CD4-positive, alpha-beta T cell treated with Interleukin-6 at 100 ng/mL for 8 hours (primary cell): ENCODE measurements at places on chromosomes 5 and 9.

GRCh38 chr5:139808481-139809330 lies 13.1 kb downstream of the PSD2 start:
- no peak for DNase-seq

DNA sequence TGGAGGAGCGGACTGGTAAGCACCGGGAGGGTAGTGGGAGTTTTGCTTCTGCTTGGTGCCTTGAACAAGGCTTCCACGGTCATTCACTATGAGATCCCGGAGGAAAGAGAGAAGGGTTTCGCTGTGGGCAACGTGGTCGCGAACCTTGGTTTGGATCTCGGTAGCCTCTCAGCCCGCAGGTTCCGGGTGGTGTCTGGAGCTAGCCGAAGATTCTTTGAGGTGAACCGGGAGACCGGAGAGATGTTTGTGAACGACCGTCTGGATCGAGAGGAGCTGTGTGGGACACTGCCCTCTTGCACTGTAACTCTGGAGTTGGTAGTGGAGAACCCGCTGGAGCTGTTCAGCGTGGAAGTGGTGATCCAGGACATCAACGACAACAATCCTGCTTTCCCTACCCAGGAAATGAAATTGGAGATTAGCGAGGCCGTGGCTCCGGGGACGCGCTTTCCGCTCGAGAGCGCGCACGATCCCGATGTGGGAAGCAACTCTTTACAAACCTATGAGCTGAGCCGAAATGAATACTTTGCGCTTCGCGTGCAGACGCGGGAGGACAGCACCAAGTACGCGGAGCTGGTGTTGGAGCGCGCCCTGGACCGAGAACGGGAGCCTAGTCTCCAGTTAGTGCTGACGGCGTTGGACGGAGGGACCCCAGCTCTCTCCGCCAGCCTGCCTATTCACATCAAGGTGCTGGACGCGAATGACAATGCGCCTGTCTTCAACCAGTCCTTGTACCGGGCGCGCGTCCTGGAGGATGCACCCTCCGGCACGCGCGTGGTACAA lies 556 bp downstream of the PCDHGC3 start:
- DNase-seq = no peak

- no peak for DNase-seq
These were observed 52.8 kb downstream of the ARL15 start for GRCh38 chr5:54257366-54258118.

GRCh38 chr5:142939884-142940283 lies 169.7 kb downstream of the ARHGAP26 start:
- DNase-seq = no peak

GRCh38 chr5:36777105-36777757 lies 99.3 kb upstream of the NIPBL start:
- DNase-seq = no peak

GRCh38 chr5:136992796-136993489 lies 506.2 kb downstream of the SPOCK1 start:
- DNase-seq = no peak

DNA sequence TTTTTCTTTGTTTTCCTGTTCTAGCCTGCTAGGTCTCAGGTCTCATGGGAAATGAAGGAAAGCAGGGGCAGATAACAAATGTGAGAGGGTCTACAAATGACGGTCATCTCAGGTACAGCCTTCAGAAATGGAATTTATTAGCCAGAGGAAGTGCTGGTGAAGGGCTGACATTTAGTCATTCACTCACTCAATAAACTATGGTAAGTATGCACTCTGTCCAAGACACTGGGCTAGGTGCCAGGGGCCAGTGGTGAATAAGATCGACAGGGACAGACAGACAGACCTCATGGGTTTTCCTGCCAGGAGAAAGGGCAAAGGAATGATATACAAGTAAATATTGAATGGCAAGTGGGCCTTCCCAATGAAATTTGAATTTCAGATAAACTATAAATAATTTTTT lies 6.3 kb downstream of the PDE6A start:
- DNase-seq = no peak

GRCh38 chr9:21993007-21993406 lies 1.2 kb downstream of the CDKN2A start:
- DNase-seq = no peak

- DNase-seq = no peak
These were observed 76.5 kb downstream of the SH3PXD2B start for GRCh38 chr5:172377856-172378255.

GRCh38 chr9:116504893-116505480 lies 182.1 kb upstream of the TRIM32 start:
- no peak for DNase-seq

DNA sequence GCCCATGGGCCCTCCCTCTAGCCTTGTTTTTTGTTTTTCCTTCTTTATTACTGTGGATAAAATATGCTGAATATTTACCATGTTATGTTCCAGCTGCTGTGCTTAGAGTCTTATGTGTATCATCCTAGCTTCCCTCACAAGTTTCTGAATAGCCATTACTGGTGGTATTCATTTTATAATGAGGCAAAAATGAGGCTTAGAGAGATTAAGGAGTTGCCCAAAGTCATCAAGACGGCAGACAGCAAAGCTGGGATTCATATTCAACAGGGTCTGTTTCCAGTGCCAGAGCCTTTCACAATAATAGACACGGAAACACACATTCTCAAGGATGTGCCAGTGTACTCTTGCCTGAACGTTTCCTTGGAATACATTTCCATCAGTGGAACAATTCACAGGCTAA lies 258.1 kb downstream of the CTNND2 start:
- no peak for DNase-seq

DNA sequence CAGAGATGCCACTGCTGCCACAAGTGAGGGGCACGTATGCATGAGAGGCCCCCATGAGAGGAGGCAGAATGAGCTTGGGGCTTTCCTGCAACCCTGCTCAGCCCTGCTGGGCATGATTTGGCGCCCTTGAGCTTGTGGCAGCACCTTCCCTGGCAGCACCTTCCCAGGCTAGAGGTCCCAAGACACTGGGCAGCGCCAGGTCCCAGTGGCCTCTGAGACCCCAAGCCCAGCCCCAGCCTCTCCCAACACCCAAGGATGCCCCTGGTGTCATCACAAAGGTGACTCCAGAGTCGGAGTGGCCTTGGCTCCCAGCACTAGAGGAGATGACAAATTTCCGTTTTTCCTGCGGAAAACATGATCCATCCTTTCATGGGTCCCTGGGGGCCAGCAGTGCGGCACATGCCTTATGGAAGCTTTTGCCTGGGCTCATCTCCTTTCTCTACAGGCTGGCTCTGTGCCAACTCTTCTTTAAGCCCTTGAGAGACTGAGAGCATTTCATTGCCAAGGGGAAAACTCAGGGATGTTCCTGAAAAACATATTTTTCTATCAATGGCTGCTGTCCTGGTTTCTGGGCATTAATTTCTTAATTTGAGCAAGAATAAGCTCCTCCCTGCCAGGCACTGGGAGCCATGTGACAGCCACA lies 77.1 kb upstream of the ADAMTS2 start:
- no peak for DNase-seq

GRCh38 chr9:4024281-4024777 lies 275.5 kb downstream of the GLIS3 start:
- no peak for DNase-seq

DNA sequence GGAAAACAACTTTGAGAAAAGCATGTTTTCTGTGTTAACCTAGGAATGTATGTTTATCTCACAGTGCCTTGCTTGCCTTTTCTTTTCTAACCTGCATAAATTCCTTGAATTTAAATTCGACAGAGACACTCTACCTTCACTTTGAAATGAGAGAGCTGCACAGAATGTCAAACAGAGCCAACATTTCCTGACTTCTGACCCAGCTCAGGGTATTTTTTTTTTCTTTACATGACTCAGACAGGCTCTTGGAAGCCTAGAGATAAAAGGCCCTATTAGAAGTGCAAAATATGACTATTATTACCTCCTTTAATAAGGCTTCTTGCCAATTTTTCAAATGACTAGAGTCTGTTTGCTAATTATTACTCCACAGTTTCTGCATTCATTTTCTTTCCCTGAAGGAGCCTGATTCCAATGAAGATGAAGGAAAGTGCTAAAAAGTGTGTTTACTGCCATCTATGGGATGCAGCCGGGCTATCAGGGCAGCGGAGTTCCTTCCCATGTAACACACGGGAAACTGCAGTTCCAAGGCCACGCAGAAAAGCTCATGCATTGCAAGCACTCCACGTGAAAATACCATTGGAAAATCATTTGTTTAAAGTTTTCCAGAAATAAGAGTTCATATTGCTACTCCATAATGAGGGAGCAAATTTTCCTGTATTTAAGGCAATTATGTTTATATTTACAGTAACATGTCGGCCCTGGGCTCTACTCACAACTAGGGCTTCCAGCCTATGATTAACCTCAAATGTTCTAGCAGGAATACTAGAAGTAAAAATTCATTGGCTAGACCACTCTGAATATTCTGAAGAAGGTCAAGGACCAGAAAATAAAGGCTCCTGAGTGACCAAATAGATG lies 485.6 kb downstream of the ZSWIM6 start:
- DNase-seq = no peak

DNA sequence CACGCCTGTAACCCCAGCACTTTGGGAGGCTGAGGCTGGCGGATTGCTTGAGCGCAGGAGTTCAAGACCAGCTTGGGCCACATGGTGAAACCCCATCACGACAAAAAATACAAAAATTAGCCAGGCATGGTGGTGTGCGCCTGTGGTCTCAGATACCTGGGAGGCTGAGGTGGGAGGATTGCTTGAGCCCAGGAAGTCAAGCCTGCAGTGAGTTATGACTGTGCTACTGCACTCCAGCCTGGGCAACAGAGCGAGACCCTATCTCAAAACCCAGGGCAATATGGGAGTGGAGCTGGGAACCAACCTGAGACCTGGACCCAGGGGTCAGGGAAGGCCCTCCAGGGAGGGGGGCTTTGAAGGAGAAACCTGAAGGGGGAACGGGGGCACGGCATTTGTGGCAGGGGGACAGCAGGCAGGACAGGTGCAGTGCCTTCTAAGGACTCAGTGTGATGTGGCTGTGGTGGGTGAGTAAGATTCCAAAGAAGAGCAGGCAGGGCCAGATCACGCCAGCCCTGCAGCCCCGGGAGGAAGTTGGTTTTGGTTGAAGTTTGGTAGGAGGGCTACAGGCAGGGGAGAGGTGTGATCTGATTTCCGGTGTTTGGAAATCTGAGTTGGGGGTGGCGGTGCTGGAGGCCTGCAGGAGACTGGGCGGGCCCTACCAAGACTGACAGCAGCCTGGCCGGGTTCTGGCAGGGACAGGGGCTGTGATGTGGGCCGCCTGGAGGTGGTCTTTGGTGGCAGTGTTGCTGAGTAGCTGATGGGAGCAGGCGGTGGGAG lies 46.2 kb downstream of the NTNG2 start:
- DNase-seq = no peak

DNA sequence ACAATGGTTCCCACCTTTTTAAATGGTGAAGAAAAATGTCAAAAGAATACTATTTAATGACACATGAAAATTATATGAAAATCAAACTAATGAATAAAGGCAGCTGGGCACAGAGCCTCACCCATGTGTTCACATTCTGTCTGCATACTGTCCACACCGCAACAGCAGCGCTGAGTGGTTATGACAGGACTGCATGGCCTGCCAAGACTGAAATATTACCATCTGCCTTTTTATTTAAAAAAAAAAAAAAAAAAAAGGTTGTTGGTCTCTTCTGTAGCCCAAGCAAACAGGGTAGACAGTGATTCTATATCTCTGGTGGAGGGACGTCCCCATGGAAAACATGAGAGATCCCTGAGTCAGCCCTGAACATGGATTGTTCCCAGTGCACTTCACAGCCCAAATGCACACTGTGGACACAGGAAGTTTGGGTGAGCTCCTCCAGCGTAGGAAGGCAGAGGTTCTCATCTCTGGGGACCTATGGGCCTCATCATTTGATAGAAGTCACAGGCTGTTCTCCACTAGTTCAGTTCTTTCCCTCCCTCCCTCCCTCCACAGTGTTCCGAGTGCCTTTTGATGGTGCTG lies 44.9 kb upstream of the SHC3 start:
- no peak for DNase-seq

GRCh38 chr5:7016999-7017747 lies 303.9 kb downstream of the TENT4A start:
- DNase-seq = no peak

DNA sequence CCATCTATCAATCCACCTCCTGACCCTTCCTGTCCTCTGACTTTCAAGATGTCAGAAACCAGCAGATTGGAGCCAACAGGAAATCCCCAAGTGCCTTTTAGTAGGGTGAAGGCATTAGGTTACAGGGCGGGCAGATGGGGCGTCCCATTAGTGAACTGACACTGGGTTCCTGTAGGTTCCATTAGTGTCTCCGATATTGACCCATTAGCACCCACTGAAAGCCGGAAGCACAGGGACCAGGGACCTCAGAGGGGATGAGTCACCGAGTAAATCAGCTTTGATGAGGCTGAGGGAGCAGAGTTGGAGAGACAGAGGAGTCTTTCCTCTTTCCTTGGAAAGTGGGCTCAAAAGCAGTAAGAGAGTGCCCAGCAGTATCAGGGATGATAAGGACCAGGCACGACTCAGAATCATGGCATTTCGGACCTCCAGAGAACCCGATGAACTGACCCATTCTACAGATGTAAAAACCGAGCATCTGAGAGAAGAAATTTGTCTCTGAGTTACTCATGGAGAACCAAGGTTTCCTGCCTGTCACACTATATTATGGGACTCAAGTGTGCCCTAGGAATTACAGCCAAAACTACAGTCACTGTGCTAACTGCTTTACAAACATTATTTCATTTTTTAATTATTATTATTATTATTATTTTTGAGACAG lies 47.2 kb upstream of the FABP6 start:
- DNase-seq = no peak
